Smooth muscle cell of bladder (primary cell): ENCODE measurements at places on chromosomes 7 and 10. TPM values are rescaled to one million over a fixed set of nuclear protein-coding genes. Genes with fewer than 3 reads are reported as not detected.

Gene ARHGAP22
- total RNA-seq: 13.8 and 20.7 TPM in 2 replicates

Gene RAMP3
- not detected in 2 replicates for total RNA-seq

Gene C10orf62
- total RNA-seq: 0.14 TPM in 1 of 2 replicates, not detected in the other

Gene NKX2-3
- total RNA-seq: not detected in 2 replicates

Gene CDNF
- 1.1 and 2.2 TPM in 2 replicates for total RNA-seq
